ENCODE measurements at places on chromosomes 6 and 20. TPM values are rescaled to one million over a fixed set of nuclear protein-coding genes. Genes with fewer than 3 reads are reported as not detected.

TMEM217 gene
- total RNA-seq: 1.6 TPM

C6orf141 gene
- 55.3 TPM for total RNA-seq

PANK2 gene
- total RNA-seq: 68.6 TPM

LPIN3 gene
- 5.5 TPM for total RNA-seq

TMC2 gene
- total RNA-seq: not detected

PMEPA1 gene
- total RNA-seq: under 0.01 TPM

LY6G6D gene
- total RNA-seq: not detected

ID4 gene
- total RNA-seq: 15.8 TPM

SMOC2 gene
- not detected for total RNA-seq

SLC25A27 gene
- 7.9 TPM for total RNA-seq

BMP7 gene
- not detected for total RNA-seq

BHLHE23 gene
- not detected for total RNA-seq

LPA gene
- total RNA-seq: not detected

C20orf141 gene
- total RNA-seq: not detected

ENPP5 gene
- total RNA-seq: 0.55 TPM

SLC22A2 gene
- 0.12 TPM for total RNA-seq

LST1 gene
- not detected for total RNA-seq
